ENCODE measurements at places on chromosomes 3 and 15. TPM values are rescaled to one million over a fixed set of nuclear protein-coding genes. Genes with fewer than 3 reads are reported as not detected.

DNA sequence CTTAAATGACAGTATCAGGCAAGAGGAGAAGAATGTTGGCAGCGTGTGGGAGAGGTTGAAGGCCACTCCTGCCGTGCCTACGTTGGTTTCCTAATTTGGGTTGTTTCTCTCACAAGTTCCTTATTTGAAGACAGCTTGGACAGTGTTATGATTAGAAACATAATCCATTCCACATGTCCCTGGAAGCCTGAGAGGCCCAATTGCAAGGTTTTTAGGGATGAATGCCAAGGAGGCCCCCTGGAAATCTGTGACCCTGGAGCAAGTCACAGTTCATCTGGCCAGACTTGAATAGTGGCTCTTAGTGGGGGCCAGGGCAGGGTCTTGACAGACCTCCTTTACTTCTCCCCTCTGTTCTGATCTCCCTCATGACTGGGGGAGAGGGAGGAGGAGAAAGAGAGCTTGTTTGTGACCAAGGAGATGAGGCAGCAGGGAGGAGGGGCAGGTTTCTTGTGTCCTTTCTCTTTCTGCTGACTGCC lies 584.4 kb upstream of the TBL1XR1 start:
- no peak for DNase-seq

DNA sequence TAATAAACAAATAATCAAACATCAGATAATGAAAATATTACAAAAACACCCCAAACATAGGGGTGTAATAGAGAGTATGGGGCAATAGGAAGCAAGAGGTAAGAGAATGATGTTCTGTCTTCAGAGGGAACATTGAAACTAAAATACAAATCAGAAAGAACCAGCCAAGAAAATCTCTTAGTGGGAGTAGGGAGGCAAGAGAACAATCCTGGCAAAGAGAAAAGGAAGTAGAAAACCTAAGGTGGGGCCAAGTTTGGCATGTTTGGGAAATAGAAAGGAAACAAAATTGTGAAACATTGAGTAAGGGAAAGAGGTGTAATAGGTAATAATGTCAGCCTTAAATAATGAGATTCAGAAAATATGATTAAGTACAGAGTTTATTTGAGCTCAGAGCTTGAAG lies 467.1 kb downstream of the RBMS3 start:
- DNase-seq, result no peak

DNA sequence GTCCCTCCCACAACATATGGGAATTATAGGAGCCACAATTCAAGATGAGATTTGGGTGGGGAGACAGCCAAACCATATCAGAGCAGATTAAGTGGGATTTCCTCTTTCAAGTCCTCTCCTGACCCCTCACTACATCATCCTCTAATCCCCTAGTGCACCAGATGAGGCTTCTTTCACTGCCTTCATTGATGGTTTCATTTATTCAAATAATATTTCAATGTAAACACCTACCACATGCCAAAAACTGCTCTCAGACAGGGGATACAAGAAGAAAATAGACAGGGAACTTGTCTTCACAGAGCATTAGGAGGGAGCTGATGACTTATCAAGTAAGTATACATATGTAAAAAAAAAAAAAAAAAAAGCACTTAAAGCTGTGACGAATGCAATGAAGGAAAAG lies 180.2 kb downstream of the NTRK3 start:
- no peak for DNase-seq

Gene C2CD4B
- total RNA-seq, result 96.0 TPM

Gene CPLX3
- total RNA-seq, result not detected

Gene LPCAT4
- 9.5 TPM for total RNA-seq

DNA sequence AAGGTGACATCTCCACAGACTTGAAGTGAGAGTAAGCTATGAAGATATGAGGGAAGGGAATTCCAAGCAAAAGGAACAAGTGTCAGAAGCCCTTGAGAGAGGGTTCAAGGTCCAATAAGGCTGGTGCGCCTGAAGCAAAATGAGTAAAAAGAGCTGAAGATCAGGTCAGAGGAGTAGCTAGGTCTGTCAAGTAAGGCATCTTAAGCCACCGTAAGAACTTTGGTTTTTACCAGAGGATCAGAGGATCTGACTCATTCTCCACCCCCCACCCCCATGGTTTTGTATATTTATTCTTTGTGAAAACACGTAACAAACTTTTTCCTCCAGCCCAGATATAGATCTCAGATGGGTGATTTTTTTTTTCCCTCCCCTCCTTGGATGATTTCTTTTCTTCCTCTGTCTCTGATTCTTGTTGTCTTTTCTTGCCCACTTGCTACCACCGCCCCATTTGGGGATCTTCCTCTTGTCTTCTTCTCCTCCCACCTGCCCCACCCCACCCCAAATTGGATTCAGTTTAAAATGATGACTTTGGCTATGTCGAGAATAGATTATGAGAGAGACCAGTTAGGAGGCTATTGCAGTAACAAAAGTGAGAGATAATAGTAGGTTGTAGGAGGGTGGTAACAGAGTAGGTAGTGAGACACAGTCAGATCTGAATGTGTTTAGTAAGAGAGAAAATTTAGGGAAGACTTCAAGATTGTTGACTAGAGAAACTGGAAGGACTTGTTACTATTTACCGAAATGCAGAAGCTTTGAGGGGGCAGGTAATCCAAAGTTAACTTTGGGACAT lies 6.1 kb downstream of the TRMT10C start:
- DNase-seq, result no peak

- peak; percentile 47 for DNase-seq
These were observed at the start of gene ZKSCAN7 for GRCh38 chr3:44554626-44555592. Gene ZKSCAN7 (plus strand): TSS chr3:44555193. CDS start chr3:44557048, 1,855 bp downstream.

Gene ITPKA
- total RNA-seq, result 0.56 TPM

Gene PARP15
- total RNA-seq, result 0.17 TPM

DNA sequence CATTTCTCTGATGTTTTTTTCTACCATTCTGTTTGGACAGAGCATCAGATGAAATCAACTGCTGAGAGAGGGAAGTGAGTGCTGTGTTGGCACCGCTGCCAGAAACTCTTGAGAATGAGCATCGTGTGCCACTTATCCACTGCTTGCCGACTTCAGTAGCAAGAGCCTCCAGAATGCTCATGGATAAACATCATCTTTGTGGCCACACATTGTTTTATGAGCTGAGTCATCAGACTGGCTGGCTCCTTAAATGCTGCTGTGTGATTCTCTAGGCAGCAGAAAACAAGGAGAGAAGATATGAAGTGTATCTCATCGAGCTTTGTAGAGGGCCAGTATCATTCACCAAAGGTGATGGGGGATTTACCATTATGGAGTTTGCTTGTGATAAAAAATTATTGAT lies 3.4 kb upstream of the DOCK3 start:
- DNase-seq, result peak; percentile 65

- DNase-seq, result no peak
These were observed 29.8 kb downstream of the IL1RAP start for GRCh38 chr3:190543671-190544070.

GRCh38 chr15:26864664-26865191 lies 2.1 kb upstream of the GABRA5 start:
- peak; percentile 53 for DNase-seq

DNA sequence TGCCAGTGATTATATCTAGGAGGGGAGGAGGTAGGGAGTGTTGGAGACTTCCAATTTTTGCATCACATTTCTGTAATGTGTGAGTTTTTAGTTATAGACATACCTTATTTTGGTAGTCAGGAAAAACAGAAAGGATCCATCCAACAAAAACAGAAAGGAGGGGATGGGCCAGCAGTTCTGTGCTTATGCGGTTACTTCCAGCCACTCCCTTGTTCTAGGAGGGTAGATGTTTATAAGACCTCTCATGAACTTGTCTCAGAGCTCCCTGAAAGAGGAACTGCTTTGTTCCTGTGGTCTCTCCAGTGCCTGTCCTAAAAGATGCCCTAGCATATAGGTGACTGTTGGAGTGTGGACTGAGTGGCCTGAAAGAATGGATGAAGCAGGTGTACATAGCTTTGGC lies 323.3 kb downstream of the CACNA2D3 start:
- DNase-seq, result no peak

Gene PRR20G
- total RNA-seq, result not detected

- no peak for DNase-seq
These were observed 6.2 kb downstream of the STIMATE start for GRCh38 chr3:52891164-52891563.

Gene POTEB3
- not detected for total RNA-seq

Gene SLC22A13
- 0.19 TPM for total RNA-seq

GRCh38 chr3:123329636-123330340 lies 119.1 kb downstream of the ADCY5 start:
- no peak for DNase-seq

GRCh38 chr15:81280696-81281455 lies 43.1 kb downstream of the STARD5 start:
- DNase-seq, result no peak

DNA sequence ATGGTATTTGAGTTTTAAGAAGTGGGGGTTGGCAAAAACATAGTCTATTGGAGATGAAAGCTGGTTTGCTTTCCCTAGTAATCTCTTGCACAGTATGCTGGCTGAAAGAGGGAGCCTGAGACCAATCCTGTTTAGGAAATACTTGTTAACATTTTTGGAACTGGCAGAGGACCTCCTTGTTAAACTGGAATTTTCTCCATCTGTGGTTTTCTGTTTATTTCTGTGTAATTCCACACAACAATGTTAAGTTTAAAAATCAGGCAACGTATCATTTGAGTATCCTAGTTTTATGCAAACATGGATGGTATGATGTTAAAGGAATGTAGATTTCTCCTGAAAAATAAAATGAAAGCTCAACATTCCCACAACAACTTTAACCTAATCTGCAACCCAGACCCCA lies 536.0 kb upstream of the TBL1XR1 start:
- no peak for DNase-seq

GRCh38 chr3:53650928-53651661 lies 156.7 kb downstream of the CACNA1D start:
- no peak for DNase-seq

DNA sequence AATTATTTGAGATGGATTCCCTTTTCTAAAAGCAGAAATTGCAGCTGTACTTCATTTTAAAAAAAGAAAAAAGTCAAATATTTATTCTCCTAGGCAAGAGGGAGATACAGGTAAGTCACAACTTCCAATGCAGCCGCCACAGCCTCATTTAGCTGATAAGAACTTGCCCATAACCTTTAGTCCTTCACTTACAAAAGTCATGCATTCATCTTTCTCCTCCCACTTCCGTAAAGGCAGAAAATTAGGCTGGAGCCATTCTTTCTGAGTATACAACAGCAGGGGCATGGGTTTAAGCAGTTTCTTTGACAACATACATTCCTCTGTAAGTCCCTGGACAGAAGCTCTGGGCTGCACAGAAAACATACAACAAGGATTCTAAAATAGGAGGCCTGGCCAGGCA lies 4.3 kb downstream of the SUCLG2 start:
- no peak for DNase-seq

All from dermis blood vessel endothelial cell (primary cell).